Spinal cord (tissue), 10 donors: ENCODE measurements at places on chromosomes 5 and 9.

DNA sequence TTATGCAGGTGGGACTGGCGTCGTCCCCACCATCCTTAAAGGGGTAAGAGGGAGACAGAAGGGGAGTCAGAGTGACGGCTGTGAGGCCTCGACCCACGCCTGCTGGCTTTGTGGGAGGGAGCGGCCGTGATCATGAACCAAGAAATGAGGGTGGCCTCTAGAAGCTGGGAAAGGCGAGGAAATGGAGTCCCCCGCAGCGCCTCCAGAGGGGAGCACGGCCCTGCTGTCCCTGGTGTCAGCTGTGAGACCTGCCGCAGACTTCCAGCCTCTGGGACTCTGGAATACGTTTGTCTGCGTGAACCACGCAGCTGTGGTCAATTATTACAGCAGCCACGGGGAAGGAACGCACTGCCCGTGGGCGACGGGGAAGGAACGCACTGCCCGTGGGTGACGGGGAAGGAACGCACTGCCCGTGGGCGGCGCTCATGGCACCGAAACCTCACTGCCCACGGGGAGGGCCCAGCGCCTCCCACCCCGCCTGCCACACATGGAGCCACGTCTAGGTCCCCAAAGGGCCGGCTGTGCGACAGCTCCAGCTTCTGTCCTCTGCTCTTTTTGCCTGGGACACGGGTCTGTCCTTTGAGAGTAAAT is 108.8 kb upstream of the RAPGEF1 start:
- DNase-seq: no peak

- DNase-seq: no peak
These were observed 719 bp downstream of the NOL8 start for GRCh38 chr9:92324431-92324830.

GRCh38 chr5:139676951-139677735 is 29.0 kb downstream of the CXXC5 start:
- DNase-seq: peak; percentile 95

- DNase-seq: no peak
These were observed 50.9 kb downstream of the VCAN start for GRCh38 chr5:83522446-83522845.

GRCh38 chr9:76855015-76855414 is 50.9 kb downstream of the PRUNE2 start:
- DNase-seq: no peak

GRCh38 chr9:72089451-72090130 is 29.2 kb upstream of the C9orf57 start:
- DNase-seq: no peak

DNA sequence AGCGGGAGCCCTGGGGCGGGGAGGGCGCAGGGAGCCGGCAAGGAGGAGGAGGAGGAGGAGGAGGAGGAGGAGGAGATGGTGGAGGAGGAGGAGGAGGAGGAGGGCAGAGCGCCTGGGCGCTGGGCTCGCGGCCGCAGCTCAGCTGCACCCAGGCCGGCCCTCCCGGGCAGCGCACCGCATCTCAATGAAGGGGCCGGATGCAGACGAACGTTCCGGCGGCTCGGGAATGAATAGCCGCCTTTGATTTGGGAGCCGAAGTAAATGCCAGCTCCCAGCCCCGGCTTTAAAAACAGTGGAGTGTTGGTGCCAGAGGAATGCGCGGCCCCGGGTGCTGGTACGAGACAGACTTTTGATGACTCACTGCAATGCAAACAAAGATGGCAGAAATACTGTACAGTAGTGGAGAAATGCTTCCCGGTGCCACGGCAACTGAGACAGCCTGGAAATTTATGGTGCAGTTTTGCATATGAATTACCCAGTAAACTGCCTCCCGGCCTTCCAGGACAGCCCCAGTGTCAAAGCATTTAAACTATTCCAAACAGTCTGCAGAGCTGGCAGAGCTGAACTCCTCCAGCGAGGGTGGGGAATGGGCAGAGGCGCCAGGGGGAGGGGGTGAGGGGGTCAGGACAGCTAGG is 43.1 kb downstream of the NACC2 start:
- DNase-seq: peak; percentile 97

- DNase-seq: no peak
These were observed 681.5 kb upstream of the ACO1 start for GRCh38 chr9:31702957-31703356.

DNA sequence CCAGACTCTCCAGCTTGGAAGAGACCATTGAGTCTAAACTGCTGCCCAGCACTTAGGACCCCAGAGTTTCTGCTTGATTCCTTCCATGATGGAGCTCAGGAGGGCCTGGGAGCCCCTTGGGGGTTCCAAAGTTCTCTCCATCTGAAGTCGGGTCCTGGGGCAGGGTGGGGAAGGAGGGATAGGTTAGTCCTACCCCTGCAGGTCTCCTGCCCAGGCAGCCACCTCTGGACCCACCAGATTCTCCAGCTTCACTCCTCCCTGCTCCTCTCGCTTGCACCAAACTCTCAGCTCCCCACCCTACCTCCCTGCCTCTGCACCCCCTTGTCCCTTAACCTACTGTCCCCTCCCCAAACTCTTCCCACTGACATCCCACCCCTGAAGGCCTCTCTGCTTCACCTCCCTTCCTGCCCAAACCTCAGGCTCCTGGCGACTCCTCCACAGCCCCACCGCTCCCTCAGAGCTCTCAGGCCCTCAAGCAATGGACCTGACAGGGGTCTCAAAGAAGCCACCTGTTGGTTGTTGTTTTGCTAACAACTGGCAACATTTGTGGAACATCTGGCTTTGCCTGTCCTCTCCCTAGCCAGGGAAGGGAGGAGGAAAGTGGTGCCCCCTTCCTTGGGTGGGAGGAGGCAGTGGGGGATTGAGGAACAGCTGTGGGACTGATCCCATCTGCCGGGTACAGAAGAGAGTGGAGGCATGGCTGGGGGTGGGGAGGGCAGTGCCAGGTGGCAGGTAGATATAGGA is 137.5 kb downstream of the RGS3 start:
- DNase-seq: no peak

DNA sequence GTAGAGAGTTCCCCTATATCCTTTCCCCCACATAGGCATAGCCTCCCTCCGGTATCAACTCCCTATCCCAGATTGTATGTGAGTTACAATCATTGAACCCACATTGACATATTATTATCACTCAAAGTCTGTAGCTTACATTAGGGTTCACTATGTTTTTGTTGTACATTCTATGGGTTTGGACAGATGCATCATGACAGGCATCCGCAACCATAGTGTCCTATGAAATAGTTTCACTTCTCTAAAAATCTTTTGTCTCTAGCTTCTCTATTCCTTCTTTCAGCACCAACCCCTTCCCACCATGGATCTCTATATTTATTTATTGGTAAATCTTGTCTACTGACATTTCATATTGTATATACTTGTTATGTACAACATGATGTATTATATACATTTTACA is 31.6 kb downstream of the TAF11L14 start:
- no peak for DNase-seq

DNA sequence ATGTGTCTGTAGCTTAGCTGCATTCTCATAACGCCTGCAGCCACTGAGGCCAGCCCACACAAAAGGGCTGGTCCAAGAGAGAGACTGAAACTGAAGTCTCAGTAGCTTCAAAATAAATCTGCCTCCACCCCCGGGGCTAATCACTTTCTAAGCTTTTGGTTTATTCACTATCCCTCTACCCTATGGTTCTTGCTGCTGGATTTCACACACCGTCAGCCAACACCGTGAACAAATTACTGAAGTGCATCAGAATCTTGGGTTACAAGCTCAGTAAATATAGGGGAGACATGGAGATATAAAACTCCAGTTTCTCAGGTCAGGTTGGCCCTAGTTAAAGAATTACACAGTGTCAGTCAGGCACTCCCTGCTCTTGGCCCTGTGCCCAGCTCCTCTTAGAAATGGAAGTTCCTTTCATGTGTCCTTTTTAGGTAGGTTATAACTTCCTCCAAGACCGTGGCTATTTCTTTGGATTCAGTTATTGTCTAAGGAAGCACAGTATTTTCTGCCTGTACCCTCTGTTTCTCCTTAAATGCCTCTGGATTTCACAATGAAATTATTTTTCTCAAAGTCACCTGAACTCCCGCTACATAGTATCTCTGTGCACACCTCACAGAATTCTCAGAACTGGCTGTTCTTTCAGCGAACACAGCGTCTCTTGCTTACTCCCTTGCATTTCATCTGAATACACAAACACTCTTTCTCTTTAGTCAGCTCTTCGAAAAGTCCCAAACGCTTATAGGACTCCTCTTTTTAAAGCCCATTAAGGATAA is 112.5 kb downstream of the FAM174A start:
- peak; percentile 64 for DNase-seq

DNA sequence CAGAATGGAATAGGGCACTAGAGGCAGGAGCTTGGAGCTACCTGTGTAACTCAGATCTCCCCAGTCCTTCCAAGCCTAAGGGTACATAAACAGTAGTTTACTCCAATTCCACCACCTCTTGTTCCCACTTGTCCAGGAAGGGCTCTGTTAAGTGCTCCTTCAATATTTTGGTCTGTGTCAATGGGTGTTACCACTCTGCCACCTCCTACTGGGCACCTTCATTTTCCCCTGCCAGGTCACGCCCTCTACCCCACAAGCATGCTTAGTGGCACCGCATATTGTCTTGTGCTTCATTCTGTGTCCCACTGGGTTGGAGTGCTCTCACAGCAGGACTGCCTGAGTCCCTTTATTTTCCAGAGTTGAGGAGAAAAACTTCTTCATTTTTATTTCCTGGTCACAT is 459.8 kb downstream of the ARHGEF28 start:
- DNase-seq: no peak

- DNase-seq: no peak
These were observed 1.4 kb upstream of the KIF12 start for GRCh38 chr9:114100536-114100935.

GRCh38 chr5:156329171-156329611 is 2.2 kb downstream of the SGCD start:
- no peak for DNase-seq

DNA sequence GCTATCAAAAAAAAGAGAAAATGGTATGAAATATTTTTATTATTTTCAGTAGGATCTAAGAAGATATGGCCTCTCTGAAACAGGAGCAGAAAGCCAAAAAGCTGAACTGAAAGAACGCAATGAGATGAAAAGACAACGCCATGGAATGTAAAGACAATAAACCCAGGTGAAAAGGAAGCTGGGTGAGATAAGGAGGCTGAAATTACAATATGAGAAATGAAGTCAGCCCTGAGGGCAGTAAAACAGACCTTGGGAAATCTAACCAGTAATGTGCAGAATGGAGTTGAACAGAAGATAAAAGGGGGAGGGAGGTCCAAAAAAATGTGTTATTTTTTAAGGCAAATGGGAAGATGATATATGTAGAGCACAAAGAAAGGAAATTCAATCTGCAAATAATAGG is 265.3 kb downstream of the ENC1 start:
- no peak for DNase-seq

DNA sequence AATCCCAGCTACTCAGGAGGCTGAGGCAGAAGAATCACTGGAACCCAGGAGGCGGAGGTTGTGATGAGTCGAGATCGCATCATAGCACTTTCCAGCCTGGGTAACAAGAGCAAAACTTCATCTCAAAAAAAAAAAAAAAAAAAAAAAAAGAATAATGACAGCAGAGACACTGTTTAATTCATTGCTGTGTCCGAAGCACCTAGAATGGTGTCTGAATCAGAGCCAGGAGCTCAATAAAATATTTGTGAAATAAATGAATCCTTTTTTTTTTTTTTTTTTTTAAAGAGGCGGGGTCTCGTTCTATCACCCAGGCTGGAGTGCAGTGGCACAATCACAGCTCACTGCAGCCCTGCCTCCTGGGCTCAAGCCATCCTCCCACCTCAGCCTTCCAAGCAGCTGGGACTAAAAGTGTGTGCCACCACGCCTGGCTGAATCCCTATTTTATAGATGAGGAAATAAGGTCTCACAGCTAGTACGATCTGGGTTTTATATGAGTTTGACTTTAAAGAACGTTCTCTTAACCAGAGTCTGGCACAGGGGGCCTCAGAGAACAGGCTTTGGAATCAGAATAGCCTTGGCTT is 47.8 kb downstream of the THOC3 start:
- peak; percentile 21 for DNase-seq

GRCh38 chr5:124341066-124341858 is 405.2 kb downstream of the ZNF608 start:
- DNase-seq: peak; percentile 36

DNA sequence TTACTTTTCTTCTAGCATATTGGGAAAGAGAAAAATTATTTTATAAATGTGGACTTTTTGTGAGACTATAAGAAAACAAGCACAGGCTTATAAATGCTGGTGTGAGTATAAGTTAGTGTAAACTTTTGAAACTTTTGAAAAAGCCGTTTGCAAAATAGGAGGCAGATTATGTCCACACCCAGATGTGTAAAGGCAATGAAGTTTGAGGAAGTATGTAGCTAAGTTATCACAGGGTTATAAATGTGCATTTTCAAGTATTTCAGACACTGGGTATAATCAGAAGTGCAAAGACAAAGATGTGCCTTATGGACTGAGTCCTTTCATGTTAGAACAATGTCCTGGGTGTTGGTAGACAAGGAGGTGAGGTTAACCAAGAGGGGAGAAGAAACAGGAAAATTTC is 85.5 kb downstream of the ANXA1 start:
- DNase-seq: no peak

DNA sequence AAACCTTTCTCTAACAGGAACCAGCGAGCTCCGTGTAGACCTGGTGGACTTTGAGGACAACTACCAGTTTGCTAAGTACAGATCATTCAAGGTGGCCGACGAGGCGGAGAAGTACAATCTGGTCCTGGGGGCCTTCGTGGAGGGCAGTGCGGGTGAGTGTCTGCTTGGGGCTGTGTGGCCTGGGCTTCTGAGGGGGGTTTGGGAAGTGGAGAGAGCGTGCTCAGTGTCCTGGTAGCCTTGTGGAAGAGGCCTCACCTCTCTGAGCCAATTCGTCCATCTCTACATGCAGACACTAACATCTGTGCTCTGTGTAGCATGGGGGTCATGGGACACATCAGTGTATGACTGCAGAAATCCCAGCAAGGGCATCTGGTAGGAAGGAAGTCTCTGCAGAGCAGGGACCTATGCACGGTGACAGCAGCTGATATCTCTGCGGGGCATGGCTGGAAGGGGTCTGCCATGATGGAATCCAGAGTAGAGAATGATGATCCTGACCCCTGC is 5.9 kb downstream of the FCN2 start:
- no peak for DNase-seq

GRCh38 chr9:1473956-1474634 is 423.9 kb downstream of the DMRT2 start:
- DNase-seq: no peak

GRCh38 chr5:73902327-73903051 is 276.5 kb downstream of the ARHGEF28 start:
- DNase-seq: peak; percentile 60

- DNase-seq: no peak
These were observed 26.9 kb downstream of the SRD5A1 start for GRCh38 chr5:6659941-6660684.
